Fibroblast of pulmonary artery (primary cell): ENCODE measurements at places on chromosomes 3 and 15.

DNA sequence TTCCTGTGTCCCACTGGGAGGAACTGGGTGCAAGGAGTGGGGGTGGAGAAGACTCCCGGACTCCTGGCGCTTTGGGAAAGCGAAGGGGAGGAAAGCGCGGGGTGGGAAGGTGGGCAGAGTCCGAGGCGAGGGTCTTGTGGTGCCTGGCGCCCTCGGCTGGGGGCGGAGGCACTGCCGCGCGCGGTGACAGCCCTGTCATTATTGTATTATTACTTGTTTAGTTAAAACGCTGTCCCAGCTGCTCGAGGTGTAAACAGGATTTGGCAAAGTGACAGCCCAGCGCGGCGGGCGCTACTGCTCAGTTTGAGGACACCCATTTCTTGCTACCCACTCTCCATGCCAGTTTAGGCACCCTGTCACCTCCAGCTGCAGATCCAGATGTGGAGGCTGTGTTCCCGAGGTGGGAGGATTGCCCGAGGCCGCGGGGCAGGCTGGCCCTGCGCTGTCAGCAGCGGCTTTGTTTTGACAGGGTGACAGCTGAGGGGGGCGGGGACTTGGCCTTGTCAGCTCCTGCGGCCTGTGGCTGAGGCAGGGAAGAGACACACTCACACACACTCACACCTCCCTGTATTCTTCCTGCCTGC, 1.0 kb downstream of the KAT2B start:
- peak; percentile 59 for DNase-seq

DNA sequence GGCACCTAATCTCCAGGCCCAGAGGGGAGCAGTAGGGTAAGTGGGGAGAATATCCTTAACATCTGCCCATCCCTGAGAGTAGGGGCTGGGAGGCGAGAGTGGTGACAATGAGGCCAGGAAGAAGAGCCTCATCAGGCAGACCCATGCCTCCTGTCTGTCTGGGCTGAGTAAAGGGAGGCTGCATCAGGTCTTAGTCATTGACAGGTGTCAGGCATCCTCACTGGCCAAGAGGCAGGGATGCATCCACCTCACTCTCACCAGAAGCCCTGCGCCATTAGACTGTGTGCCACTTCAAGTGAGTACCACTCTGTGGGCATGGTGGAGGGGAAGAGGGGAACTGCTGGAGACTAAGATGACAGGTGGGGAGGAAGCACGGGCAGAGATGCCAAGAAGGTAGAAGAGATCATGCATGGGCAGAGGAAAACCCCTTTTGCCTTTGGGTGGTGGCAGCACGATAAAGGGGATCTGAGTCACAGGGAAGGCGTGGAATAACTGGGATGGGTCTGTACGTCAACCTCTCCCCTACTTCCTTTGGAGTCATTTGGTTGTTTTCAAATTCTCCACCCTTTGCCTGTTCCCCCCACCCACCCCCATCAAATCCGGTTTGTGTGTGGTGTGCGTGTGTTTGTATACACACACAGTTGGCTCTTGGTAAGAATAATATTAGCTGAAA, 14.1 kb downstream of the ANAPC13 start:
- DNase-seq = peak; percentile 67

GRCh38 chr3:116037954-116038911, 407.1 kb downstream of the LSAMP start:
- DNase-seq = peak; percentile 8

- DNase-seq = peak; percentile 98
Measured at GRCh38 chr15:66803182-66803729, 101.2 kb downstream of the SMAD6 start.

GRCh38 chr3:84100861-84101260, 857.9 kb upstream of the CADM2 start:
- no peak for DNase-seq

GRCh38 chr15:63374686-63375520, 6.7 kb downstream of the CA12 start:
- DNase-seq = peak; percentile 81

- DNase-seq = no peak
Measured at GRCh38 chr3:191961529-191961928, 500.6 kb downstream of the PYDC2 start.

DNA sequence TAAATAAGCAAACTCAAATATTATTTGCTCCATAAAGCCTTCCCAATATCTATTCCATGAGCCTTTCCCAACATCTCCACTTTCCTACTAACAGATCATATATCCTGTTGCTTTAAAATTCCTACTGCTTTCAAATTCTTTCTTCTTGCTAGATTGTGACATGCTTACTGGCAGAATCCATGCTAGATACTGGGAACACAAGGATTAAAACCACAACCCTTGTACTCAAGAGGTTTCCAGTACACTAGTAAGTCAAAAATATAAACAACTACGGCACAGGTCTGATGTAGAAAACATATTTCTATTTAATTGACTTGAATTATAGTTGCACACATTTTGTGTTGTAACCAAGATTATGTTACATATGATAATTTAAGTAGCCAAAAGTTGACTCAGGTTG, 275.0 kb downstream of the ZBTB20 start:
- DNase-seq = peak; percentile 26

GRCh38 chr3:194772241-194773000, 86.7 kb downstream of the FAM43A start:
- DNase-seq = no peak

- no peak for DNase-seq
Measured at GRCh38 chr15:96395687-96396086, 65.2 kb downstream of the NR2F2 start.

- DNase-seq = no peak
Measured at GRCh38 chr3:196643201-196643749, 3.8 kb downstream of the NRROS start.

- DNase-seq = peak; percentile 75
Measured at GRCh38 chr3:12222775-12223485, 64.2 kb upstream of the TIMP4 start.

DNA sequence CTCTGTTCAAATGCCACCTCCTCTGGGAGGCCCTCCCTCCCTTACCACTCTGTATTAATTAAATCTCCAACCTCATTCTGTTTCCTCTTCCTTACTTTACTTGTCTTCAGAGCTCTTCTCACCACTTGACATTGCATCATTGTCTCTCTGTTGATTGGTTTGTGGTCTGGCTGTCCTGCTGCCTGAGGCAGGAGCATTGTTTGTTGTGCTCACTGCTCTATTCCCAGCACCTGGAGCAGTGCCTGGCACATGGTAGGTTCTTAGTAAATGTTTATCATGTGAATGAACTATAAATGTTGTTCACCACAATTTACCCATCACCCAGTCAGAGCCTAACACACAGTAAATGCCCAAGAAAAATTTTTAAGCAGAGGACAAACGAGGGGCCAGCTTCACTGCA, 6.7 kb upstream of the BFSP2 start:
- no peak for DNase-seq

DNA sequence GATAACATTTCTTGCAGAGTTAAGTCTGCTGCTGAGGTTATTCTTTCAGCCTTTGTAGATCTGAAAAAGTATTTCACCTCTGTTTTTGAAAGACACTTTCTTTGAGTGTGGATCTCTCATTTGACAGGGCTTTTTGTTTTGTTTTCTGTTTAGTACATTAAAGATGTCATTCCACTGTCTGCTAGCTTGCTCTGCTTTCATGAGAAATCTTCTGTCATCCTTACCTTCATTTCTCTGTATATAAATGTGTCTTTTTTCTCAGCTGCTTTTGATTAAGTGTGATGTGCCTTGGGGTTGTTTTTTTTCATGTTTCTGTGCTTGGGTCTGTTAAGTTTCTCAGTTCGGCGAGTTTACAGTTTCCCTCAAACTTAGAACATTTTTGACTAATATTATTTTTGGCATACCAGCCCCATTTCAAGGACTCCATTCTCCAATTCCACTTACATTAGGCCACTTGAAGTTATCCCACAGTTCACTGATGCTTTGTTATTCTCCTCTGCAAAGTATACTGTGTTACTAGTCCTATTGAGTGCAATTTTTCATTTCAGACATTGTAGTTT, 43.9 kb upstream of the CA12 start:
- no peak for DNase-seq
